ENCODE measurements at places on chromosomes 4 and X.

DNA sequence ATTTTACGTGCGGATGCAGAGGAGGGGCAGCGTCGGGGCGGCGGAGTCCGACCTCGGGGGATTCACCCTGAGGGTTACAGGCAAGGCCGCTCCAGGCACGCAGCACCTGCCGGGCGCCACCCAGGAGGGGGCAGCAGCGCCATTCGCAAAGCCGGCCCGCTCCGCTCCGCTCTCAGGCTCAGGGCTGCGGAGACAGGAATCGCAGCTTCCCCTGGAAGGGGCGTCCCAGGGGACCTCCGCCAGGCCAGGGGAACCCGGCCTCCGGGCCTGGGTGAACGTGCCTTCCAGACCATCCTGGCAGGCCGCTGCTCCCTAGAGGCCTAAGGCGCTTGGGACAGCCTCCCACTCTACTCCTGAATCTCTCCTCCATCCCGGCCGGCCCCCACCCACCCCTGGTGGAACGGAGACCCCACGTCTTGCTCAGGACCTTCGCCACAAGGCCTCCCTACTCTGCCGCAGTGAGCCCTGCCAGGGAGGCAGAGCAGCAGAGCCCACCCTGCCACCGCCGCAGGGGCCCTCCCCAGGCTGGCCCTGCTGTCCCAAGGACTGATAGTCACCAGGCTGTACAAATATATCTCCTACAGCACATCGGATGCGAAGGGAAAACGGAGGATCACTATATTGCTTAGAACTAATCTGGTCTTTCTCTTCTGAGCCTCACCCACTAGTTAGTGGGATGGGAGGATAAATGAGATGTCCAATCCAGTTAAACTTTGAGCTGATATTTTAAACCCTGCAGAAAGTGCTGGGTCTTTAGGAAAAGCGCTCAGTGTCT, 115.0 kb downstream of the SMIM20 start:
- peak; percentile 87 for DNase-seq

GRCh38 chrX:113558576-113558975, 717.9 kb upstream of the AMOT start:
- DNase-seq, result no peak

GRCh38 chr4:73693811-73694210, 46.6 kb upstream of the CXCL8 start:
- no peak for DNase-seq

- no peak for DNase-seq
These were observed 46.9 kb upstream of the PABPC1L2A start for GRCh38 chrX:73126240-73126639.

- no peak for DNase-seq
These were observed 12.4 kb downstream of the PRRG1 start for GRCh38 chrX:37361596-37361995.

DNA sequence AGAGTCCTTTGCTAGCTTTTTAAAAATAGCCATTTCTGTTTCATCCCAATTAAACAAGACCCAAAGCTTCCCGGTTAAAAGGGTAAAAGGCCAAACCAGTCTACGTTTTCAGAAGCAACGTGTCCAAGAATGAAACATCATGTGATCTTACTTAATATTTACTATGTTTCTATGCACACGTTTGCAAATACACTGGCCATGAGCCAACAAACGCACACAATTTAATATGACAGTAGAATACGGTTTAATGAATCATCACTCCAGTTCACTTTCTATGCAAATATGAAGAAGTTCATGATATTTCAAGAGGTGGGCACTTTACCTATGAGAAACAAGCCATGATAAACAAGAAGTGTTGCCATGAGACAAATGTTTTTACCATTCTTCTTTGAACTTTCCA, 4.3 kb downstream of the NR0B1 start:
- DNase-seq, result no peak

GRCh38 chr4:147453561-147454141, 27.2 kb upstream of the EDNRA start:
- no peak for DNase-seq

- no peak for DNase-seq
These were observed 94.1 kb upstream of the GALNT7 start for GRCh38 chr4:173074501-173074946.

DNA sequence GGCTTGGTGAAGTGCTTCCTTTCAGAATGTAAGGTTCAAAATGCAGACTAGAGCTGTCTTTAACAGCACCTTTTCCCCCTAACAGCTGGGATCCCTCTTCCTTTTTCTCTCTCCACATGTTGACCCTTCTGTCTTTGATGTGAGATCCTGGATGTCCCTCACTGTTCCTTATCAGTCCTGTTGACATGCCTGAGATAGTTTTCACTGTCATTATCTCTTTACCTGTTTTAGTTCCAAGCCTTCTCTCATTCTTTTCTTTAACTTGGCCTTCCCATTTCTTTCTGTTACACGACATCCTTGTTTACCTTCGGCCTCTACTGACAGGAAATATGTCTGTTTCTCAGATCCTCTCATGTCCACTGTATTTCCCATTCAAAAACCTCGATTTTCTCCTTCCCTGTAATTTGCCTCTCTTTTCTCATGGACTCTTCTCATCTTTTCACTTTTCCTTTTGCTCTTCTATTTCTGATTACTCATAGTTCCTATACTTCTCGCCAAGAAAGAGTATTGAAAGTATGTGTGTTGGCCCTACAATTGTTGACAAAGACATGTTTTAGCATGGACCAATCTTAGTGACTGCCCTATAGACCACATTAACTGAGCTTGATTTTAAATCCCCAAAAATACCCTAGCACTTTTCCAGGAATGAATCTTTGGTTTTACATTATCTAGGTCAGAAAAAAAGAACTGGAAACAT, 1.2 kb upstream of the SOWAHB start:
- DNase-seq, result no peak

DNA sequence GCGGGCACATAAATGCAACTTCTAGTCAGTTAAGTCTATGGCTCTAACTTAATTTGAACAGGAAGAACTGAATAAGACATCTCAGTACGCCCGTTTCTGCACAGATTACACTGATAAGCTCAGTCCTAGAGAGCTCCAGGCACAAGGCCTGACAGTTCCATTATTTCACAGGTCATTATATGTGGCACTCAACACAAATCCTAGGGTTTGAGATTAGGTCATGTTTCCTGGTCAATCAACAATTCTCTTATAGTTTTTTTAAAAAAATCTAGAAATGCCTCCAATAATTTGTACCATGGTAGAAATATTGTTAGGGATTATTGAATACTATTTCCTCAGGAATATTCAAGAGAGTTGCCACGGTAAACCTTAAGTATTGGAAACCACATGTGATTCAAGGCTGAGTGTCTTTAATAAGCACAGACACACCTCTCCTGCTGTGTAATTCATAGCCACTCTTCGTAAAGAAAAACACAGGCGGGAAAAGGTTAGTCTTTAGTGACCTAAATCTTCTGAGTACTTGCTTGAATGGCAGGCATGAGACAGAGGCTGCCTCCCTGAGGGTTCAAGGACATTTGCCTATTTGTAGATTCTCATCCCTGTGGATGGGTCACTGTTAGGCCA, 342.9 kb upstream of the ADGRL3 start:
- DNase-seq, result no peak

DNA sequence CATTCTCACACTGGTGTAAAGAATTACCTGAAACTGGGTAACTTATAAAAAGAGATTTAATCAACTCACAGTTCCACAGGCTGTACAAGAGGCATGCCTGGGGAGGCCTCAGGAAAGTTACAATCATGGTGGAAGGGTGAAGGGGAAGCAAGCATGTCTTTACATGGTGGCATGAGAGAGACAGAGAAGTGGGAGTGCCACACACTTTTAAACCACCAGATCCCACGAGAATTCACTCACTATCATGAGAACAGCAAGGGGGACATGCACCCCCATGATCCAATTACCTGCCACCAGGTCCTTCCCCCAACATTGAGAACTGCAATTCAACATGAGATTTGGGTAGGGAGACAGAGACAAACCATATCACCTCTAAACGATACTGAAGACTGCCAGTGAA, 23.0 kb downstream of the EPGN start:
- DNase-seq, result no peak

- DNase-seq, result no peak
These were observed at the start of gene CHRDL1 for GRCh38 chrX:110795645-110796406. CHRDL1 (minus strand) TSS chrX:110795817; CDS start chrX:110792181, 3,636 bp downstream.

GRCh38 chrX:135512508-135513129, 7.8 kb upstream of the INTS6L start:
- no peak for DNase-seq

- no peak for DNase-seq
These were observed 46.7 kb downstream of the DDX53 start for GRCh38 chrX:23046443-23046842.

DNA sequence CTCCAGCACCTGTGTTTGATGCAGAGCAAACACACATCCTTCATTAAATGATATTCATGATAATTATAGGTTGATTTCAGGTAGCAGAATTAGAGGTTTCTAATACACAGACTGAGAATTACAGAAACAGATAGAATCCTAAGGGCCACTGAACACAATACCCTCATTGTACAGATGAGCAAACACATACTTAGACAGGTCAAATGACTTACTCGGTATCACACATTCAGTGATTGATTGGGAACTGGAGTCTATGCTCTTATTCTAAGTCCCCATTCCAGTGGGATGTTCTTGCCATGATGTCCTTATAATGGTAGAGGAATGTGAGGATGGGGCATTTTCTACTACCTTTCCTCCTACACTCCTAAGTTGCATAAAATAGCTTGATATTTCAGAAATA, 70.8 kb downstream of the DCAF8L1 start:
- DNase-seq, result no peak

DNA sequence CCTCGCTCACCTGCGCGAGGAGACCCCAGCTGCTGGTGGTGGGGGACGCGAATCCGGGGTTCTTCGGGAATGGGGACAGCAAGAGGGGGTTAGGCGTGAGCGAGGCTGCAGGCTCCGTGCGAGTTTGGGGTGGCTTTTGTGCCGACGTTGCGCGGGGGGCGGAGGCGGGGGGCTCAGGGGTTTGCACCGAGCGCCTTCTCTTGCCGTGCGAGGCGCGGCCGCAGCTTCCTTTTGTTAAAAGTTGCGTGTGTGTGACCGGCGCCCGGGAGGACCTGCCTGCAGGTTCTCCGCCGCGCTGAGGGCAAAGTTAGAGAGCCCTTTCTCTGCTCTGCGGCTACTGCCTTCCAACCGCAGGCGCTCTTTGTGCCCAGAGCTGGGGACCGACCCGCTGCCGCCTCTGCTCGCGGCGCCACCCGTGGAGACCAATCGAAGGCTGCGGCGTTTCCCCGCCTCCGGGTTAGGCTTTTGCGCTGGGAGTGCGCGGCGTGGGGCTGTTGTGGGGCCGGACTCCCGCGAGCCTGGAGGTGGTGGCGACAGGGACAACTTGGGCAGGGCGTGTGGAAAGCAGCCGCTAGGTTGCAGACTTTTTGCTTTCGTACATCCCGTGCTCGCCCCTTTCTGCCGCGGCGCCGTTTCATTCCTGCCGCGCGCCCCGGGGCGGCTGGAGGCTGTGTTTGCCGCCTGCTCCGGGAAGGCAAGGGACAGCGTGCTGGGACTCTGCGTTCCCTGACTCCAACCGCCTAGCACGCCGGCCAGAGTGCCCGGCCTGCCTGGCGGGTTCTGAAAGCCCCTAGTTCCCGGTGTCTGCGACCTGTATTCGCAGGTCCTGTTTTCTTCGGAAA, 716 bp downstream of the KIT start:
- DNase-seq, result peak; percentile 33

- no peak for DNase-seq
These were observed 219.8 kb upstream of the GYPA start for GRCh38 chr4:144360146-144360793.

DNA sequence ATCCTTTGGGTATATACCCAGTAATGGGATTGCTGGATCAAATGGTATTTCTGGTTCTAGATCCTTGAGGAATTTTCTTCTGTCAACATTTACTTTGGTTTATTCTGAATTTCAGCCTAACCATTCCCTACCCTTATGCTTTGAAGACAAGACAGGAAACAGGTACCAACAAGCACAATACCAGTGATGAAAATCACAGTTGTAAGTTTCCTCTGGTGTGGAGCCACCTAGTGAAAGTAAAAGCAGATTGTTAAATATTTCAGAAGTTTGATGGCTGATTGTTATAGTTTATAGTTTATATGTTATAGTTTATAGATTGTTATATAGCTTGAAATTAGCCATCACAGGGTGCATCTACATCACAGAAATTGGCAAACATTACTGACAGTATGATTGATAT, 104.5 kb upstream of the AGA start:
- no peak for DNase-seq

GRCh38 chr4:154516318-154517029, 24.9 kb upstream of the DCHS2 start:
- no peak for DNase-seq

DNA sequence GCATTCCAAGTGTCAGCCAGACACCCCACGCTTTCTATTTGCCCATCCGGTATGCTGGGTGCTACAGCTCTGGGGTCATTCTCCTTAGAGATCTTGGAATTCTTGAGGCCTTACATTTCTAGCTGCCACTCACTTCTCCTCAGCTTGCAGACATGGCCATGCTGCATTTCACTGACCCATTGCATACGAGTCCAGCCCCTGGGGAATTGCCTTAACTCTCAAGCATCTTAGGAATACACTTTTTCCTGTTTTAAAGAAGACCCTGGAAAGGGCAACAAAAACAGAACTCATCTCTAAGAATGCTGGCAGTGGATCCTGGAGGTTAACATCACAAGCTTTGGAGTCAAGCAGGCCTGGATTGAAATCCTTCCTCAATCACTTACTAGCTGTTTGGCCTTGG, 122.0 kb upstream of the LNX1 start:
- no peak for DNase-seq

- no peak for DNase-seq
These were observed 143.5 kb downstream of the QDPR start for GRCh38 chr4:17368408-17368807.

GRCh38 chr4:152808670-152809069, 28.9 kb downstream of the ARFIP1 start:
- DNase-seq, result no peak

GRCh38 chrX:18286322-18286831, 65.7 kb upstream of the BEND2 start:
- DNase-seq, result no peak

DNA sequence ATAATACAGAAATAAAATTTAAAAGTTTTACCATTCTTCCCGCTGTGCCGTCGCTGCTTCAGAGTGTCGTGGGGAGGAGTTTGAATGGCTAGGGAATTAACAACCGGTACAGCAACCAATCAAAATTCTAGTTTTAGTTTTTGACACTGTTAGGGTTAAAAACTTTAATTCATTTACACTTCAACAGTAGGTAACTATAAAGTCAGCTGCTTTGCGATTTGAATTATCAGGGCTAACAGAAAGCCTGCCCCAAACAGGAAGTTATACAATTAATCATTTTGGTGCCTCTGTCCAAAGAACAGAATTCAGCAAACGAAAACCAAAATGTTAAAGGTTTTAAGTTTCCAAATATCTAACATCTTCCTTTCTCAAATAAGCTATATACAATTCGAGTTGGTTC, 2.3 kb downstream of the HNRNPD start:
- no peak for DNase-seq

DNA sequence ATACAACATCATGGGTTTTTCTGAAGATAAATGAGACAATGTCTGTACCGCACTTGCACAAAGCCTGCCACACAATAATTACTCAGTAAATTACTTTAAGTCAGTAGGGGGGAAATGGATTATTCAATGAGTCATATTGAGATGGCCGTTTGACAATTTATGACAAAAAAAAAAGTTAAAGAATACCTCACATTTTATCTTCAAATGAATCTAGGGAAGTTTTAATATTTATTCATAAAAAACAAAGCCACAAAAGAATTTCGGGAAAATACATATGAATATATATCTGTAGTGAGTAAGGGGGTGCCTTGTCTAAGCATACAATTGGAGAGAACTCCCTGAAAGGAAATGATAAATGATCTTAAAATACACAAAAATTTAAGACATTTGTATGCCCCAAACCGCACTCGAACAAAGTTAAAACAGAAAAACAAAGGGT, 197.0 kb upstream of the SLC7A11 start:
- DNase-seq, result no peak

- no peak for DNase-seq
These were observed 176.1 kb upstream of the PPARGC1A start for GRCh38 chr4:24065974-24066373.

Data from GM10248 (cell line).